ENCODE measurements at places on chromosomes 5 and 9. TPM values are rescaled to one million over a fixed set of nuclear protein-coding genes. Genes with fewer than 3 reads are reported as not detected.

- no peaks in the 10 kb centered on the region for H3K27me3 ChIP-seq
- peak overlapping the region; percentile 35 for H3K27ac ChIP-seq
- H3K36me3 ChIP-seq = peaks cover 9% of the 10 kb centered on the region
- H3K4me1 ChIP-seq = peaks cover 58% of the 10 kb centered on the region
Observed at GRCh38 chr5:176410486-176411180, 5.7 kb downstream of the CLTB start.

GRCh38 chr5:67672636-67673035 lies 476.0 kb upstream of the CD180 start:
- no peak overlapping the region for H3K27ac ChIP-seq
- H3K4me1 ChIP-seq = no peaks in the 10 kb centered on the region
- H3K27me3 ChIP-seq = 0 out of 2 replicates have a peak, but pooled peaks cover 9% of the 10 kb centered on the region
- H3K36me3 ChIP-seq = no peaks in the 10 kb centered on the region
- no peak overlapping the region for H3K4me3 ChIP-seq

- no peak overlapping the region for H3K4me3 ChIP-seq
- no peaks in the 10 kb centered on the region for H3K27me3 ChIP-seq
- no peak overlapping the region for H3K27ac ChIP-seq
Observed at GRCh38 chr9:134071149-134071548, 3.3 kb upstream of the BRD3 start.

- H3K27ac ChIP-seq = no peak overlapping the region
- H3K4me1 ChIP-seq = no peaks in the 10 kb centered on the region
- no peak overlapping the region for H3K4me3 ChIP-seq
- DNase-seq = no peak
Observed at GRCh38 chr9:130854092-130854491, 19.0 kb downstream of the ABL1 start.

Gene DMRT2
- not detected for total RNA-seq

Gene TMEM252
- not detected for total RNA-seq

Data from PC-3 (cell line).